ENCODE measurements at places on chromosomes 3 and 15. TPM values are rescaled to one million over a fixed set of nuclear protein-coding genes. Genes with fewer than 3 reads are reported as not detected.

DNA sequence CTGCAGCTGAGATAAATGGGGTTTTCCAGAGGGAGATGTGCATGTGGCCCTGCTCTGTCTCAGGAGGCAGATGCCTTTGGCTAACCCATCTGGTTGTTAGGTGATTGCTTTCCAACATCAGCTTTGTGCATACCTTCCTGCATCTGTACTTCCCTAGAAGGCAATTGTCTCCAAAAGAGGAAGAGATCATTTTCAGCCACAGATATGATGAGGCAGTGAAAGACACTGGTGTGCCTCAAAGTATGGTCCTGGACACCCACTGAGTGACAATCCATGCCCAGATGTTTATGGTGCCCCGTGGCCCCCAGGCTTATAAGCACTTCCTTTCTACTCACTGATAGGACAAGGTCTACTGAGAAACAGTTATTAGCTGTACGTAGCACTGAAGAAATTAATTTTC is 117.5 kb upstream of the NR2F2 start:
- no peak for DNase-seq

GRCh38 chr3:67946436-67946835 is 292.0 kb upstream of the SUCLG2 start:
- DNase-seq: no peak

DNA sequence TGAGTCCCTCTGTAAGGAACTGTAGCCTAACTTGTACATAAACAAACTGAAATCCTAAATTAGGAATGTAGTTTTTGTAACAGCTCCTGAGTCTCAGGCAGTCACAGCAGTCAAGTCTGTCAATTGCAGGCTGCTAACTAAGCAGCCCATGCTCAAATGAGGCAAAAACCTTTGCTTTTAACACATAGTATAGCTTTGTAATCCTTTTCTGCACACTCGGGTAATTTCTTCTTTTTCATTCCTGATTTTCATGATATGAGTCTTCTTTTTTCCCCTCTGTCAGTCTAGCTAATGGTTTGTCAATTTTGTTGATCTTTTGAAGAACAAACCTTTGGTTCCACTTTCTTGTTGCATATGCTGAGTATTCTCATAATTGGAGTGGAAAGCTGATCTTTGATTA is 84.9 kb upstream of the LRRFIP2 start:
- DNase-seq: no peak

The HMG20A gene
- total RNA-seq: 20.7 TPM

GRCh38 chr3:55177749-55178148 is 249.9 kb upstream of the LRTM1 start:
- no peak for DNase-seq

DNA sequence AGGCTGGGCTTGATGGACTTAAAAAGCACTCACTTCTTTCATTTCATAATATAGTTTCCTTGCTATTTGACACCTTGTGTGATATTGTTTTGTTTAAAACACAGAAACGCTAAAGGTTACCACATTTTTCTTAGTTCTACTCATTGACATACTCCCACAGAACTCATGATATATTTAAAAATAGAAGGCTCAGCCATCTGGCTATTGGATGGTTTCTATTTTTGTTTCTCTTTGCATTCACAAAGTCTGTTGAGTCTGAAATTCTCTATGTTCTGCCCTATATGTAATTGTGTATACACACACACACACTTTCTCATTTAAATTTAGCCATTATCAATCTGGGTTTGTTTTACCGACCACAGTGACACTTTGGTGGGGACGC is 128.2 kb downstream of the SOX2 start:
- peak; percentile 5 for DNase-seq

DNA sequence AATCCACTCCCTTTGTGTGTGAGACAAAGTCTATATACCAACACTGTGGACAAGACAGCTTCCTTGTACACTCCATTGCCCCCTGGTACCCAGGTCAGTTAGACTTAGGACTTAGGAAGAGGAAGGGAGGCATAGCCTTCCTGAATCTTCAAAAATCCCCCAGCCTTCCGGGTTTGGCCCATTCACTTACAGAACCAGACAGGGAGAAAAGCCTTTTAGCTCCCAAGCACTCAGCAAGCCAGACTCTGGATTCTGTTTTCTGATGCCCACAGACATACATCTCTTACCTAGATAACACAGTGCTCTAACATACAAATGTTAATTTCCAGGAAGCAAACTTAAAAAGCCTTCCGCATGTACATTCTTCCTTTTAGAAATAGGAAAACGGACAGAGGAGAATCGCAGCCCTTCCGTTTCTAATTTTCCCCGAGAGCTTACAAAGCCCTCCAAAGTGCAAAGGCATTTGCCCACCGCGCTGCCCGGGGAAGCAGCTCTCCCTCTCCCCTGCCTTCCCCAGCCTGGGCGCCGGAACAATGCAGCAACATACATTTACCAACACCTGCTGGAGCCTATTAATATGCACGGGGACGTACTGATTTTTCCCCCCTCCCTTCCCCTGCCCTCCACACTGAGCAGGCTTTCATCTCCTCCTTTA is 442.0 kb downstream of the MAGI1 start:
- DNase-seq: no peak

GRCh38 chr3:51921081-51921578 is 18.0 kb upstream of the IQCF1 start:
- no peak for DNase-seq

- DNase-seq: no peak
Measured at GRCh38 chr3:124453189-124453588, 277.1 kb upstream of the UMPS start.

- DNase-seq: peak; percentile 72
Measured at GRCh38 chr15:48647962-48648361, 2.5 kb upstream of the FBN1 start.

GRCh38 chr3:5021116-5022092 is 42.2 kb downstream of the BHLHE40 start:
- DNase-seq: no peak

DNA sequence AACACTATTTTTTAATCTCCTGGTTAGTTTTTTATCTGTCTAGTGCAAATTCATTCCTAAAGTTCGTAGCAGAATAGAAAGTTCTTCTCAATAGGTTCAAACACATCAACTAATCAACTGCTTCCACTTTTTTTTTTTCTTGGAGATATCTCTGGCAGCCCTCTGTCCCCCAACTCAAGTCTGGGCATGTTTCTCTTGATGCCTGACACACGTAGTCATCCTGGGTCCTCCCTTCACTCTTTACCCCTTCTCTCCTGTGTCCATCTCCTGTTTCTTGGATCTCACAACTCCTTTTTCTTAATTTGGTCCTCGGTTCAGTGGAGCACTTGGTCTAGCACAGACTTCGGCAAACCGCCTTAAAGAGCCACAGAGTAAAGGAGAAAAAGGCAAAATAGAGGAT is 14.4 kb downstream of the TNFAIP8L3 start:
- no peak for DNase-seq

DNA sequence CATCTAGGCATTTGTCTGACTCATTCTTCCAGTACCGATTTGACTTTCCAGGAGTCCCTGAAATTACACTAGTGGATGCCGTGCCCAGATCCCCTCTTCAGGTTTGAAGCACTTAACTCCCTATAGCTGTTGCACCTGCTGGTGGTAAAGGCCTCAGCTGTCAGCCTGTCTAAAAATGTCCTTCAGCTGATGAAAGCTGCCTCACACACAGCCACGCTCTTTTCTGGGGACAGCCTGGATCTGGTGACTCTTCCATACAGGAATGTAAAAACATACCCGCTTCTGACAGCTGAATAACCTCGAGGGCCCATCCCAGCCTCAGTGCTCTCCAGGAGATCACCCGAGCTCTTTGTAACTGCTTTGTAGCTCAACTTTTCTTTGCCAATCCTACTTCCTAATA is 534.1 kb upstream of the GRM7 start:
- no peak for DNase-seq

The TRH gene
- total RNA-seq: 0.33 TPM

DNA sequence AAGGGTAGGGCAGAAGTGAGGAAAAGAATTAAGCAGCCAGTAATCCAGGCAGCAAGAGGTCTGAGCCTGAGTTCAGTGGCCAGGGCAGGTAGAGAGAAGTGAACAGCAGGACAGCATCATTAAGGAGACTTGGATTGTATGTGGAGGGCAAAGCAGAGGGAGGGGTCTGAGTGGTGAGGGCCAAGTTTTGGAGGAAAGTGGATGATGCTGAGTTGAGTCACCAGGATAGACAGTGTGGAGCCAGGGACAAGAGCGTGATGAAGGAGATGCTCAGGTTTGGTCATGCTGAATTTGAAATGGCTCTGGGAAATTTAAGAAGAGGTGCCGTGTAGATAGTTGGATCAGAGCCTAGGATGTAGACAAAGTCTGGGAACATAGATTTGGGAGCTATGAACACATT is 93.1 kb downstream of the ARHGEF26 start:
- DNase-seq: no peak

DNA sequence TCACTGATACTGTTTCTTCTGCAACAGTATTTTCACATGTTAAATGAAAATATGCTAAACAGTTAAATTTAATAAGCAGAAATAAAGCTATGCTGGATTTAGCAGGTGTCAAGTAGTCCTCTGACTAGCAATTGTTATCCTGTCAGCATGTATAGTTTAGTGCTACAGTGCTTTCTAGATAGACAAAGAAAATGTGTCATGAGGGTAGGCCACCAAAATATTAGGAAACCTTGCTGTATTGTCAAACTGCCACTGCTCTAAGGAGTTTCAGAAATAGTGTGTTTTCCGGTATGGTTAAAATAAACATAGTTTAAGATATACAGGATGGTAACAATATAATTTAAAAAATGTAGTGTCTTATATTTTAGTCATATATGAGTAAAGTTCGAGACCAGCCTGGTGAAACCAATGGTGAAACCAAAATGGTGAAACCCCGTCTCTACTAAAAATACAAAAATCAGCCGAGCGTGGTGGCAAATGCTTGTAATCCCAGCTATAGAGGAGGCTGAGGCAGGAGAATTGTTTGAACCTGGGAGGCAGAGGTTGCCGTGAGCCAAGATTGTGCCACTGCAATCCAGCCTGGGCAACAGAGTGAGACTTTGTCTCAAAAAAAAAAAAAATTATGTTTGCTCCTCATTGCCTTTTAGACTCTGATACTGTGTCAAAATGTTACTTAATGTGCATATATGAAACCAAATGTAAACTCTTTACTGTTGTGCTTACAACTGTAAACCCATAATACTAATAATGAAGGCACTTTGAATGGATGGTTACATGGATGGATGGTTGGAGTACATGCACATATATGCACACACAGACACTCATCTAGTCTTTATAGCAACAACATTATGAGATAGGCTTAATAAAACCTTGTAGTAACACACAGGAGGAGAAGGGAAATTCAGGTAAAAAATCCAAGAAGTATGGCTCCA is 204.8 kb downstream of the RSRC1 start:
- DNase-seq: no peak

GRCh38 chr3:171797873-171798272 is 12.4 kb downstream of the PLD1 start:
- no peak for DNase-seq

GRCh38 chr3:144221761-144222160 is 250.1 kb downstream of the DIPK2A start:
- DNase-seq: no peak

- DNase-seq: no peak
Measured at GRCh38 chr15:31324806-31325594, 1.6 kb upstream of the KLF13 start.

The AADAC gene
- total RNA-seq: not detected

The FBXO40 gene
- not detected for total RNA-seq

The TMC3 gene
- 0.17 TPM for total RNA-seq

DNA sequence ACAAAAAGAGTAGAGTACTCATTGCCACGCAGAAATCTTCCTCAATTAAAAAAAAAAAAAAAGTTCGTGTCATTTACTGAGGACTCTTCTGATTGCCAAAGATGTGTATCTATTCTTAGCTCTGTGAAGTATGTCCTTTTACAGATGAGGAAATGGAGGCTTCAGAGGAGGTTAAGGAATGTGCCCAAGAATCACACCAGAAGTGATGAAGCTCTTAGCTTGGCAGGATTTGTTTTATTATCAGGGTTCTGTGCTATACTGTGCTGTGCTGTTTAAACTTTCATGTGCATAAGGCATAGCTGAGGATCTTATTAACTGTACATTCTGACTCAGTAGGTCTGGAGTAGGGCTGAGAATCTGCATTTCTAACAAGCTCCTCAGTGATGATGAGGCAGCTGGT is 665.2 kb upstream of the ADAMTS9 start:
- no peak for DNase-seq

GRCh38 chr3:153852355-153852754 is 268.8 kb upstream of the ARHGEF26 start:
- DNase-seq: no peak

Measured in esophagus muscularis mucosa (tissue), 4 donors.